ENCODE measurements at places on chromosomes 2 and 18.

DNA sequence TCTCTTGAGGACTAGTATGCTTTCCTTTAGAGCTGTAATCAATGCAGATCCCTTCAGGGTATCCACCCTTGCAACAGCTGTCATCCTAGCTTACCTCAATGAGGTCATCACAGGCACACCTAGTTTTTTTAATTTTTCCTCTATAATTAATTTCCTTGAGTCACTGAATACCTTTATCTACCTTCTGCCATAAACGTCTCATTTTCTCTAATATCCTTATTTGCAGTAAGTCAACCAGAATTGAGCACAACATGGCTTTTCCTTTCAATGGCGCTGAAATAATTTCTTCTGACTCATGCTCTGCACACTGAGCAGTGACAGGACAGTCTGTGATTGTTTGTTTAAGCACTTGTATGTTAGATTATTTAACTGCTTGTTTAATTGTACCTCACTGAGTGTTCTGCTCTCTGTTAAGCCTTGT, 49.4 kb downstream of the ETAA1 start:
- no peak for DNase-seq

GRCh38 chr2:154306266-154306970, 392.1 kb upstream of the KCNJ3 start:
- no peak for DNase-seq

- DNase-seq: no peak
Measured at GRCh38 chr2:112765251-112765650, 842 bp upstream of the CKAP2L start.

GRCh38 chr18:64983497-64984238, 767.1 kb upstream of the CDH7 start:
- DNase-seq: no peak

- no peak for DNase-seq
Measured at GRCh38 chr2:235539773-235540172, 45.9 kb downstream of the AGAP1 start.

GRCh38 chr18:42264497-42264896, 309.5 kb downstream of the PIK3C3 start:
- DNase-seq: no peak

- no peak for DNase-seq
Measured at GRCh38 chr2:240895656-240896388, at the start of gene MAB21L4. Gene MAB21L4 (minus strand): TSS chr2:240896156. CDS start chr2:240895997, 159 bp downstream.

DNA sequence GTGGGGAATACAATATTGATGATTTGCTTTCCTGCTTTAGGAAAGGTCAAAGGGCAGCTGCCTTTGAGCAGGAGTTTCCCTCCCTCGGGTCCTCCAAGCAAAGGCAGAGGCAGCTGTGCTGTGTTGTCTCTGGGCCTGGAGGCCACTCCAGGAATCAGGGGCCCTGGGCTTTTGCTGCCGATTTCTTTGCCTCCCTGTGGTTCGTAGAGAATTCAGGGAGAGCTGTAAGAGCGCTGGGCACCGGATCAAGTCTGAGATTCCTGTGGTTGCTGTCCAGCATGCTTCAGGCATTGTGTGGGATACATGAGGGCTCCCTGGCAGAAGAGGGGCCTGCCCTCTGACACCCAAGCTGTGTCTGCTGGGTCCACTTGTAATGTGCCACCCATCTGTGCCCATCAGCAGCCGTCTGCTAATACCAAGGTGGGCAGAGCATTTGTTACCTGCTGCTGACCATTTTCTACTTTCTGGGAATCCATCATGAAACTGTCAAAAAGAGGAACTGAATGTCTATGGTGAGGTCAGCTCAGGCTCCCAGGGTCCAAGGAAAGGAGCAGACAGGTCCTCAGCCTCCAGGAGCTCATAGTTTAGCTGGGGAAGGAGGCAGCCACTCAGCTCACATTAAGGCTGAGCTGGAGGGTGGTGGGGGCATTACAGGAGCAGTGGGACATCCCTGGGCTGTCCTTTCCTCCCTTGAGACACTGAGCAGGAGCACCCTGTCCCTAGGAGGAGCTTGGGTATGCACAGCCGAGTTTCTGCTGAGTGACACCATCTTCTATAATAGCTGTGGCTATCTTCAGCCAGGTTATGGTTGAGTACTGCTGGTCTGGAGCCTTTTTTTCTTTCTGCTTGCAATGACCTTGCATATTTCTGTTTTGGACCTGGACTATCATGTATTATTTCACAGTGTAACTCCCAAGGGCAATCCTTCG, 68.5 kb downstream of the CTIF start:
- no peak for DNase-seq

- no peak for DNase-seq
Measured at GRCh38 chr2:88181511-88181910, 11.4 kb downstream of the THNSL2 start.

GRCh38 chr2:147456779-147457178, 388.1 kb upstream of the ACVR2A start:
- DNase-seq: no peak

DNA sequence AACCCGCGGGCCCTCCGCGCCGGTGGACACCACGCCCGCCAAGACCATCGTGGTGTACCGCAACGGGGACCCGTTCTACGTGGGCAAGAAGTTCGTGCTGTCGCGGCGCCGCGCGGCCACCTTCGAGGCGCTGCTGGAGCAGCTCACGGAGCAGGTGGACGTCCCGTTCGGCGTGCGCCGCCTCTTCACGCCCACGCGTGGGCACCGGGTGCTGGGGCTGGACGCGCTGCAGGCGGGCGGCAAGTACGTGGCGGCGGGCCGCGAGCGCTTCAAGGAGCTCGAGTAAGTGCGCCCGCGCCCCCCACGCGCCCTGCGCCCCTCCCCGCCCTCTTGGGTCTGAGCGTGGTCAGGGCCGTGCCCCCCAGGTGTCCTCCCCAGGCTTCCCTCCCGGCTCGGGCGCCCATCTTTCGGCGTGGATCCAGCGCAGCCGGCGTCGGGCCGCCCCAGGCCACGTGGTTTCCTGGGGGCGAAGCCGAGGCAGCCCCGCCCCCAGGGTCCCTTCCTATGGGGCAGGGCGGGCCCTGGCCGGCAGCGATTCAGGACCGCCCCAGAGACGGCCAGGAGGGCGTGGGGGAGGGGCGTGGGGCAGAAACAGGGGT, 481 bp downstream of the DCDC2C start:
- no peak for DNase-seq

- no peak for DNase-seq
Measured at GRCh38 chr2:239630618-239631286, 229.9 kb upstream of the HDAC4 start.

- no peak for DNase-seq
Measured at GRCh38 chr2:159072795-159073194, 104.4 kb downstream of the TANC1 start.

DNA sequence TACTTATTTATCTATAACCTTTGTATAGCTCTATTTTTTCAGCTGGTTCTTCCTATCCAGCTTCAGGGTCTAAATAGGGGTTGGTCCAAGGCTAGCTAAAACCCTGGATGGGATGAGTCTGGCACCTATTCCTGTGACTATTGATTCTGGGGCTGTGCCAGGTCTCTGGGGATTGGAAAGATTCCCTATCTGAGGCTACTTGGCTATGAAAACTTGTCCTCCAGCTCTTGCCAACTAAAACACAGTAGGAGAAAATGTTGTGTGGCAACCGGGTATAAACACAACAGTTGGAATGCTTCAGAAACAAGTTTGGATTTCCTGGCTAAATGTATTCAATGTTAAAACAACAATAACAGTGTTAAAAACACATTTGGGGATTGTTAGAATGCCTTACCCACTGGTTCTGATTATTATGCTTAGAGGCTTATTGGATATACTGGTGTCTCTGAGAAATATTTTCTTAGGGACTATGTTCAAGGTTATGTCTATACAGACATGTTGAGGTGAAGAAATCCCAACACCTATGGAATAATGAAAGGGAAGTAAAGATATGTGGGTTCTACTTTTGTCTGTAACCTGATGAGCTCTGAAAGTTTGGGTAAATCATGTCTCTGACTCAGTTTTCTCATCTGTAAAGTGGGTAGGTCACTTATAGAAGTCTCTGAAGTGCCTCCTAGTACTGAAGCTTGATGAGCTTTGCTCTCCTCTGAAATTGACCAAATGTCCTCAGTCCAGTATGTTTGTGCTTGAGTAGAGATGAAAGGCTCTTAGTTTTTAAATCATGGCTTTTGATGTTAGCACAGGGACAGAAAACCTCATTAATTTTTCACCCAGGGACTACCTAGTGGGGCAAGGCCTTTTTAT, 460.7 kb downstream of the MTX2 start:
- no peak for DNase-seq

- DNase-seq: no peak
Measured at GRCh38 chr2:36727550-36727949, 31.0 kb downstream of the VIT start.

- DNase-seq: no peak
Measured at GRCh38 chr18:79583426-79583825, 96.2 kb upstream of the CTDP1 start.

DNA sequence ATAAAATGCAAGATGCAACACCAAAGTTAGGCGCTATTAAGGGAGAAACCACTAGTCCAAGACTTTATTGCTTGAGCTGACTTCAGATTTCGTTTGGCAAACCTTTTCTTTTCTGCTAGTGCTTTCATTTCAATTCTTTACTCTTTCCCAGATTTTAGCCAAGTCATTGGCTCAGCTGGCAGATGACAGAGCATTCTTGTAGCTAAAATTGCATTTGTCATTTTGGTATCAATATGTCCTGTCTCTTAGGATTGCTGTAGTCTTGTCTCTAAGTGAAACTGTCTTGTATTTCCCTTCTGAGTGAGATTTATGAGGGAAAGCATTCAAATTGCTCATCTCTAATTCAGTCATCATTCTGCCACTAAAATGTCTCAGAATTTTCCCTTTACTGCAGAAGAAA, 335.1 kb downstream of the METTL4 start:
- DNase-seq: no peak

DNA sequence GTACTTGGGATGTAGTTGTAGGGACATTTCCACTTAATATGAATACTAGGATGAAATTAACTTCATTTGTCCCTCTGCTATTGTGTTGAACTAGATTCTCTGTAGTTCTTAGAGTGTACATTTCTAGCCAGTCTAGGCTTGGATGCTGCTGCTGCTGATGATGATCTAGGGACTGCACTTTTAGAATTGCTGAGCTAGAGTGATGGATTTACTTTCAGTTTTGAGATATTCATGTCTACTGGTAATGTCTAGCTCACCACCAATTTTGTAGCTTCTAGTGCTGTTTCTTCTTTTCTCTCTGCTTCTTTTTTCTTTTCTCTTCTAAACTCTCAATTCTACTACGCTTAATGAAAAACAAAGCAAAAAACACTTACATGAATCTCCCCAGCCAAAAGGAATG, 49.4 kb downstream of the MRPS9 start:
- no peak for DNase-seq

- DNase-seq: no peak
Measured at GRCh38 chr2:79452651-79453050, 60.2 kb upstream of the CTNNA2 start.

- no peak for DNase-seq
Measured at GRCh38 chr2:233012301-233012971, 620 bp downstream of the NGEF start.

DNA sequence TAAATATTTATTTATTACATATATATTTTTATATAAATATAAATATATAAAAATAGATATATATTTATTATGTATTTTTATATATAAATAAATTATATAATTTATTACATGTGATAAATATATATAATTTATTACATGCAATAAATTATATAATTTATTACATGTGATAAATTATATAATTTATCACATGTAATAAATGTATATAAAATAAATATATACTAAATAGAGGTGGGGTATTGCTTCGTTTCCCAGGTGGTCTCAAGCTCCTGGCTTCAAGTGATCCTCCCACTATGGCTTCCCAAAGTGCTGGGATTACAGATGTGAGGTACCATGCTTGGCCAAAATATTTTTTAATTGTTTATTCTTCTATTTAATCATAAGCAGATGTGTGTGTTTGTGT, 3.6 kb upstream of the G6PC2 start:
- DNase-seq: no peak

DNA sequence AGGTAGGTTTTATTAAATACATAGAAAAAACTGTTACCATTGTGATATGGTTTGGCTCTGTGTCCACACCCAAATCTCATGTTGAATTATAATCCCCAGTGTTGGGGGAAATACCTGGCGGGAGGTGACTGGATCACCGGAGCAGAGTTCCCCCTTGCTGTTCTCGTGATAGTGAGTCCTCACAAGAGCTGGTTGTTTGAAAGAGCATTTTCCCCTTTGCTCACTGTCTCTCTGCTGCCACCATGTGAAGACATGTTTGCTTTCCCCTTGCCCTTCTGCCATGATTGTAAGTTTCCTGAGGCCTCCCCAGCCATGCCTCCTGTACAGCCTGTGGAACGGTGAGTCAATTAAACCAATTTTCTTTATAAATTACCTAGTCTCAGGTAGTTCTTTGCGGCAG, 352.7 kb upstream of the SLC39A10 start:
- DNase-seq: no peak

- no peak for DNase-seq
Measured at GRCh38 chr2:73418343-73418742, 32.7 kb downstream of the ALMS1 start.

- no peak for DNase-seq
Measured at GRCh38 chr2:234747833-234748559, 203.8 kb upstream of the SH3BP4 start.

DNA sequence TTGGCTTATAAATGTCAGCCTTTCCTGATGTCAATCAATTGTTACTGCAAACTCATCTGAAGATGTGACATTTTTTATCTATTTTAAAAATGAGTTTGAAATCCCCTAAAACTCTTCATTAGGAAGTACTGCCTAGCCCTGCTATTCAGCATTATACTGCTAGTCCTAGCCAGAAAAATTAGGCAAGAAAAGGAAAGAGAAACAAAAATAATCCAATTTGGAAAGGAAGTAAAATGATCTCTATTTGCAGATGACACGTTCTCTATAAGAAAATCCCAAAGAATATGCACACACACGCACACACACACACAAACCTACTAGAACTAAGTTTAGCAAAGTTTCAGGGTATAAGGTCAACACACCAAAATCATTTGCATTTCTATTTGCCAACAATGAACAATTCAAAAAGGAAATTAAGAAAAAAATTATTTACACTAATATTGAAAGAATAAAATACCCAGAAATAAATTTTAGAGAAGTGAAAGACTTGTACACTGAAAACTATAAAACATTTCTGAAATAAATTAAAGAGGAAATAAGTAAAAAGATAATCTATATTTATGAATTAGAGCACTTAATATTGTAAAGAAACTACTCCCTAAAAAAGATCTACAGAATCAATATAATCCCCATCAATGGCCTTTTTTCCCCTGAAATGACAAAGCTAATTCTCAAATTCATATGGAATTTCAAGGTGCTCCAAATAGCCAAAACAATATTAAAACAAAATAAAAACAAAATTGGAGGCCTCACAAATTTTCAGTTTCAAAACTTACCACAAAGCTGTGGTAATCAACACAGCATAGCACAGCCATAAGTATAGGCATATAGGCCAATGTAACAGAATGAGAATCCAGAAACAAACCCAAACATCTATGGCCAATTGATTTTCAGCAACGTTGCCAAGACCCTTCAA, 433.7 kb upstream of the TRIB2 start:
- no peak for DNase-seq

DNA sequence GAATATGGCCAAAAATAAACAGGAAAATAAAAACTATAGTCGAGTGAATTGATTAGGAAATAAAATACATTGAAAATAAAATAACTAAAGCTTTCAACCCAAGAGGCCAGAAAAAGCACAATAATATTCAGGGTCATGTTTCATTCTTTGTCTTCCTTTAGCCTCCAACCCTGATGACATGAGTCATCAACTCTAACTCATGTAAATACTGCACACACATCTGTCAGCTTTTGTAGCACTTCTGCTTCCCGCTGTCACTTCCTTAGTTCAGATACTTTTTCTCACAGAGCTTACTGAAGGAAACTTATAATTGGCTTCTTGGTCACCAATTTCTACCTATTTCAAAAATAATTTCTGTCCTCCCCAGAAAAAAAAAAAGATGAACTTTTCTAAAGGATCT, 112.8 kb downstream of the UPP2 start:
- DNase-seq: peak; percentile 9
